DMS153 (cell line): ENCODE measurements at places on chromosomes 13 and 19.

DNA sequence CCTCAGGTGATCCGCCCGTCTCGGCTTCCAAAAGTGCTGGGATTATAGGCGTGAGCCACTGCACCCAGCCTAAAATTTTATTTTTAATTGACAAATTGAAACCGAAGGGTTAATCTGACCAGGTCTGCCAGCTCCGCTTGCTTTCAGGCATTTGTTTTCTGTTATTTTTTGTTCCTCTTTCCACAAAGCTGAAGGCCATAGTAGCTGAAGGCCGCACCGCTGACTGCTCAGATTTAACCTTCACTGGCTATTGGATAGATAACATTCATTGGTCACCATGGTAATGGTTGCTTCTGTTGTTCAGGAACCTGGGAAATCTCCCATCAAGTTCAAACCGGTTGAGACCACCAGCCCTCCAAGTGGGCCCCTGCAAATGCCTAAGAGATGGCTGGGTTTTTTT is 124.5 kb upstream of the USP29 start:
- no peak for DNase-seq

- no peak for DNase-seq
Observed at GRCh38 chr13:49140910-49141611, 79.1 kb upstream of the MLNR start.

DNA sequence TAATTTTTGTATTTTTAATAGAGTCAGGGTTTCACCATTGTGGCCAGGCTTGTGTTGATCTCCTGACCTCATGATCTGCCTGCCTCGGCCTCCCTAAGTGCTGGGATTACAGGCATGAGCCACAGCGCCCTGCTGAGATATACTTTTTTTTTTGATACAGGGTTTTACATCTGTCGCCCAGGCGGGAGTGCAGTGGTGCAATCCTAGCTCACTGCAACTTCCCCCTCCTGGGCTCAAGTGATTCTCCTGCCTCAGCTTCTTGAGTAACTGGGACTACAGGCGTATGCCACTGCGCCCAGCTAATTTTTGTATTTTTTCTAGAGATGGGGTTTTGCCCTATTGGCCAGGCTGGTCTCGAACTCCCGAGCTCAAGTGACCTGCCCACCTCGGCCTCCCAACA is 2.0 kb downstream of the COLGALT1 start:
- DNase-seq: no peak

- DNase-seq: no peak
Observed at GRCh38 chr13:106324444-106324843, 211.0 kb downstream of the EFNB2 start.

- peak; percentile 73 for DNase-seq
Observed at GRCh38 chr13:53782488-53782961, 753.9 kb downstream of the OLFM4 start.

GRCh38 chr19:35931874-35932202 is 4.3 kb upstream of the LRFN3 start:
- no peak for DNase-seq

GRCh38 chr19:29365836-29366417 is 153.0 kb upstream of the UQCRFS1 start:
- DNase-seq: no peak

DNA sequence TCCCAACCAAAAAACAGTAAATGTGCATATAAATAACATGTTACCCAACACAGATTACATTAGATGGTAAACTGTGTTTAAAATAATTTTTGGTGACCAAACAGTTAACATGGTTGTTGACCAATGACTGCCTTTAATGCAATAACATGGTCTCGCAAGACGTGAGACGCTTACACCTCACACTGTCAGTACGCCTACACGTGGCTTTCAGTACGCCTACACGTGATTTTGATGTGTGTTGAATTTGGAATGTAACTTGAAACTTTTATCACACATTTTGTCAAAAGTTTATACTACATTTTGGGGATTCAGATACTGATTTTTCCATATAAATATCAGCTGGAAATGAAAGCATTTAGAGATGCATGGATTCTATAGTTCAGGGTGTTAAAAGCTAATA is 32.0 kb downstream of the SLC7A9 start:
- no peak for DNase-seq

- no peak for DNase-seq
Observed at GRCh38 chr19:20167651-20168122, 673 bp downstream of the ZNF486 start.

DNA sequence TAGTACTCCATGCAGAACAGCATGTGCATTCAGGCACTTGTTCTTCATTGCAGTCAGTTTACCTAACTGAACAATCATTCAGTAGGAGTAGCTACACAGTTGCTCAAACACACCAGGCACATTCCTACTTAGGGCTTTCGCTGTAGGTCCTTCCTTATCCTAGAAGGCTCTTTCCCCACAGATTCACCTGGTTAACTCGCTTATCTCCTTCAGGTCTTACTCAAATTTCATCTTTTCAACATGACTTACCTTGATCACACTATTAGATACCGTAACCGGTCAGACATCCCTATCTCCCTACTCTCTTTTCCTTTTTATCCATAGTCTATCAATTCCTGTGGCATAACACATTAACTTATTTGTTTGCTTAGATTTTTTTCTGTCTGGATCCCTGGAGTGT is 14.6 kb downstream of the EDNRB start:
- no peak for DNase-seq

- no peak for DNase-seq
Observed at GRCh38 chr13:79481685-79482052, 714 bp downstream of the NDFIP2 start.

DNA sequence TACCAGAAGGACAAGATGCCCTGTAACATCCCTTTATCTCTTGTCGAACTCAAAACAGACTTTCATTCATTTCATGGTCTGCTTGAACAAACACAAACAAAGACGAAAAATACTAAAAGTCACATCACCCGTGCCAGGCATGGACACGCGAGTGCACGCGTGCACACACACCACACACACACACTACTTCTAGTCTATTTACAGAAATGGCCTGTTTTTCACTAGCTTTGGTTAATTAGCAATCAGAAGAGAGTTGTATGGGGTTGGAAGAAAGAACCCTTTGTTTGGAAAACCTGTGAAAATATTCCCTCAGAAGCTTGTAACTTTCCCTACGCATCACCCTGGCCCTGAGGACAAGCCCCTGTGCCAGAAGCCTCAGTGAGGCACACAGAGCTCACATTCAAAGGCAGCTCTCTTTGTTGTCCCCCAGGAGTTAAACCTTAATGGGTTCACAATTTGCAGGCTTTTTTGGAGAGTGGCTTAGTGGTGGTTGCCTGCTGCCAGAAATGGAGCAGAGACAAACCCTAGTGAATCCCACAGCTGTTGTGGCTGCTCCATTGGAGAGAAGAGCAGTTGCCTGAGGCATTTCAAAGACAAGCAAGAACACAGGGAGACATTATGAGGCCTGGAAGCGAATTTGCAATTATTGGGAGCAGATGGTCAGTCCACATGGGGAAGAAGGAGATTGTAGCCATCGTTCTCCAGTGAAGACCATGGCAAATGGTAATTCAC is 55.9 kb downstream of the STARD13 start:
- DNase-seq: no peak

DNA sequence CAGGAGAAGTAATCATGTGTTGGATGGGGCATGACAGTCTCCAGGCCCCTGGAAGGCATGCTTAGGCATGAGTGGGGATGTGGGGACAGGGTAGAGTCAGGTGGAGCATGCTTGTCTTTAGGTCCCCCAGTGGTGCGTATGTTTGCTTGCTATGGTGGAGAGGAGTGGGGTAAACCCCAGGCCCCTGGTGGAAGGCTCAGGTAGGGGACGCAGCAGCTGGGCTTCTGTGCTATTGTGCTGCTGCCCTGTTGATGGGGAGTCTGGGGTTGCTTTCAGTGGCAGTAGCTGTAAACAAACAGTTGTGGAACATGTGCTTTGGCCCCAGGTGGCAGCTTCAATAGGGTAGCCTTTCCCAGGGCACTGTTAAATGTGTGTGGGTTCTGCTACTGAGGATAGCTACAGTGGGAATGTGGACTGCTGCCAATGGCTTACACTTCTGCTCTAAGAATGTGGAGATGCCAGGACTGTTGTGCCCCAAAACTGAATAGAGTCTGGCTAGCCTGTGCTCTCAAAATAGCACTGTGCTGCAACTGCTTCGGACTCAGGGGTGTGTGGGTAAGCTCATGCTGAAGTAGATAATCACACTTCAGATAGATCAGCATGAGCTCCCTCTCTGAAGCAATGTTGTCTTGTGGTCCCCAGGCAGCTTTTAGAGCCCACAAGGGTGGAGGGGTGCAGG is 1257.3 kb downstream of the DIAPH3 start:
- DNase-seq: no peak

DNA sequence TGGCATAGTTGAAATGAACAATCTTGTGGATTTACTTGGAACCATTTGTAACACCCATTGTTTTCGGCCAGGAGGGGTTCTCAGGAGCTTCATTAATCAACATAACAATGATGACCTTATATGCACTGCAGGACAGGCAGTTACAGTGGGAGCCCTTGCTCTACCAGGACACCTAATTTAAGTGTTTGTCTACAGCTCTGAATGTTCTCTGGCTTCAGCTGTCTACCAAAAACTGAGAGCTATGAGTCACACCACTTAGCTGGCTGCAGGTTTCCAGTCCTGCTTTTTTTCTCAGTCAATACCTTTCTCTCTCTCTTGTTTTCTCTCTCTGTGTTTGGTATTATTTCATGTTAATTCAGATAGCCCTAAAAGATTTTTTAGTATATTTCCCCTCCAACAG is 105.4 kb upstream of the MBNL2 start:
- DNase-seq: peak; percentile 89

DNA sequence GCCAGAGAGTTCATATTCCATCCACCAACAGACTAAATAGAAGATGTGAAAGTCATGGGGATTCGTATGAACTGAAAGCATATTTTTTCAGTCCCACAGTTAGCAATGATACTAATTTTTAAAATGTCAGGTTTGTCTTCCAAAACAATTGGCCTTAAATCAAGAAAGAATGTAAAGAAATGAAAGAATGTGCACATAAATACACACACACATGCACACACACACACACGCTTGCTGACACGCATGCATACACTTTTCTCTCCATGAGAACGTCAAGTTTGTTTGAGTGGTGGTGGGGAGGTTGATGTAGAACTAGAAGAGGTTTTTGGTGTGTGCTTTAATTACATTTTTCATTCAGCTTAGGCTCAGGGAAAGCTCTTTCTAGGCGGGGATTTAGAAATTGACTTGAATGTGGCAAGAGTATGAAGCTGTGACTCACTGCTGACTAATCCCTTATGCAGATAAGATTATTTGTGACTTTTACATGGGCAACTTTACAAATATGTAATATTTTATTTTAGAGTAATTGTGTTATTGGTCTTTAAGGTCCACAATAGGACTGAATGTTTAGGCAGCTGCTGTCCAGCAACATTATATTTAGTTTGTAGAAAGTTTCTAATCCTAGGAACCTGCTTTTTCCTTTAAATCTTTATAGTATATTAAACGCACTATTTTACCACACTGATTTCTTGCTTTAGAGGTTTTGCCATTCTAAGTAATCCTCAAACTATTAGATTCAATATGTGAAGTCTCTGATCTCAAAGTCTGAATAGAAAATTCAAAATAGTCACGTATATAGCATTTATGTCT is 18.8 kb downstream of the FLT1 start:
- no peak for DNase-seq

GRCh38 chr13:74930402-74931165 is 551.4 kb downstream of the TBC1D4 start:
- DNase-seq: no peak

GRCh38 chr13:60945396-60945795 is 470.3 kb downstream of the PCDH20 start:
- peak; percentile 11 for DNase-seq

DNA sequence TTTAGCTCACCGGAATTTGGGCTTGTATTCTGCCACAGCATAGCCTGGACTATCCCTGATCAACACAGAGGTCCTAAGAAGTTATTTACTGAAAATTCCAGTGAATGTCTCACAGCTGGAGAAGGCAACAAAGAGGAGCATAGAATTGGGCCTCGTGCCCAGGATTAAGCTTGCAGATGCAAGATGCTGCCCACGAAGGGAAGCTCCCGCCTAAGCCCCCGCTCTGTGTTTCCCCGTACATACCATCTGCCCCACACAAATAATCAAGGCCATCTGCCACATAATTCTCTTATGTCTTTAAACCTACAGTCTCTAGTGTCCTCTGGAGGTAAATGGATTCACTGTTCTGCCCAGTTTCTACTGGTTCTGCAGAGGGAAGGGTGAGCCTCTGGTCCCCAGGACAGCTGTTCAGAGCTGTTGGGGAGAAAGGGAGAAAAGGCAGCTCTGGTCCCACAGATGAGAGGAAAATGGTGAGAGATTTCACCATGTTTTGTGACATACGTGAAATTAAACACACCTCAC is 7.4 kb upstream of the TPP2 start:
- DNase-seq: no peak

DNA sequence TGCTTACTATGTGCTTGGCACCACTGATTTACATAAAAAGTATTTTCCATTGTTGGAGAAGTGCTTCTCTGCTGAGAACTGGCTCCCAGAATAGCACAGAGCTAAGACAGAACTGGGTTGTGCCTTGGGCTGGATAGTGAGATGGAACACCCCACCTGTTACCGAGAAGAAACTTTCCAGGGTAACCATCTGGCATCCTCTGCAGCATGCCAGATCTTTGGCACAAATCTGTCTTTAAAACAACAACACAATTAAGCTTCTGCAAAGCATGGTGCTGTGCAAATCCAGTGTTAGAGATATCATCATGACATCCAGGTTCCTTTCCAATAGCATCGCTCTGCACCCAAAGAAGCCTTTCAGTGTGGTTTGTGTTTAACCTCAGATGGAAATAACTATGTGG is 202.5 kb upstream of the RFC3 start:
- DNase-seq: no peak

GRCh38 chr13:44363631-44364344 is 9.8 kb upstream of the SERP2 start:
- no peak for DNase-seq

DNA sequence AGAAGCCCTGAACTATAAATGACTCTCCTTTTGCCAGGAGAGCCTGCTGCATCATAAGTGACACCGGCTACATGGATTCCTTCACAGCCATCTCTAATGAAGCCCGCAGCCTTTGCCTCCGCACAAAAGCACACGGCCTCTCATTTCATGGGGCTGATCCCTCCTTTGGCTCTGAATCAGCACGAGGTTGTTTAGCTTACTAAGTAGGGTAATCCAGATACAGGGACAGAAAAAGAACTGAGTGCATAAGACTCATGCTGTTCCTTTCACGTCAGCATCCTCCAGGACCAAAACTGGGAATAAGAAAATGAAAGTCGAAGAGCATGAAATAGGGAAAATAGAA is 136.3 kb downstream of the DCT start:
- no peak for DNase-seq
